ENCODE measurements at places on chromosomes 3 and 15. TPM values are rescaled to one million over a fixed set of nuclear protein-coding genes. Genes with fewer than 3 reads are reported as not detected.

DNA sequence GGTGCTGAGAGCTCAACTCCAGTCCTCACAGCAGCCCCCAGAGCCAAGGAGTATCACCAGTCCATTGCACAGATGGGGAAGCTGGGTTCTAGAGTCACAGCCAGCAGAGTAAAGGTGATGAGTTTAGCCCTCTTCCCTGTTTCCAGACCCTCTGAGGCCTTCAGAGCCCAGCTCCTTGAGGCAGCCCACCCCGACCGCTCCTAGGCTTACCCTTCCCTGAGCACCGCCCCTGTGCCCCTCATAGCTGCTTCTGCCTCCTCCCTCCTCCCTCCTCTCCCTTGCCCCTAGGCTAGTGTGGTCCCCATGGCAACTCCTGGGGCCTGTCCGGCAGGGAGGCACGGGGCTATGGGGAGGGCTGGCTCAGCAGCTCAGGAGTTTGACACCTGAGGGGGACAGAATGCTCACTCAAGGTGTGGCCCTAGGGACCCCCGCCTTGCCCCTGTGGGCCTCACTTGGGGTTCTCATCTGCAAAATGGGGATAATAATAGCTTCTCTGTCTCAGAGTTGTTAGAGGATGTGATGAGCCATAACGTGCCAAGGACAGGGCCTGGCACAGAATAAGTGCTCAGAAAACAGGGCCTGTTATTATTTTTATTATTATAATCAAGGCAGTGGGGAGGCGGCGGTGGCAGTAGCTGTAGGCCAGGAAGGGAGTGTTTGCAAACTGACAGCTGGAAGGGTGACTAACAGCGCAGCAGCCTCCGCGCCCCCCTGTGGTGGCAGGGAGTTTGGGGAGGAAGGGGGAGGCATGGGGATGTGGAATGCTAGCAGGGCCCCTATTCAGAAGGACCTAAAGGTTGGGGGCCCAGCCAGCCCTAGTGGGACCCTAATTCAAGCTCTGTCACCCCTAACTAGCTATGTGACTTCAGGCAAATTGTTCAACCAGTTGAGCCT, 11.5 kb downstream of the CSK start:
- DNase-seq, result no peak

DNA sequence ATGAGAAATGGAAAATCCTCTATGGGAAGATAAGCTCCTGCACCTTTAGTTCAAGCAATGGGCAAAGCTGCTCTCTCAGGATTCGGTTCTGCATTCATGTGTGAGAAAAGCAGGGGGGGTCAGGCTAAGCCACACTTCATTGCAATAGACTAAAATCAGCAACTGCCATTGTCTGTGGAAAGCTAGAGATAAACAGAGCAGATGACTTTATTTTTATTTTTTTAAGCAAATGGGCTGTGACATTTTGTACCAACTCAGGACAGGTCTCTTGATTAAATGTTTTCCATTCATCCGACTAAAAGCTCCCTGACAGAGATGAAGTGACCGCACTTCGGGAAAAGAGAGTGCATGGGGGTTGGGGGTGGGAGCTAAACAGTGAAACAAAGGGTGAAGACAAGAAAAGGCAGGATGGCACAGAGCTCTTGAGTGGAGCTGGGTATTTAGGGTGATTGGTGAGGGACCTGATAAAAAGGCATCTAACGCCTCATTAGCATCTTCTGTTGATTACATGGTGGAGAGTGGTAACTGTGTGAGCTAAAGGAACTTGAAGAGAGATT, 987.4 kb downstream of the TUSC7 start:
- DNase-seq, result no peak

DNA sequence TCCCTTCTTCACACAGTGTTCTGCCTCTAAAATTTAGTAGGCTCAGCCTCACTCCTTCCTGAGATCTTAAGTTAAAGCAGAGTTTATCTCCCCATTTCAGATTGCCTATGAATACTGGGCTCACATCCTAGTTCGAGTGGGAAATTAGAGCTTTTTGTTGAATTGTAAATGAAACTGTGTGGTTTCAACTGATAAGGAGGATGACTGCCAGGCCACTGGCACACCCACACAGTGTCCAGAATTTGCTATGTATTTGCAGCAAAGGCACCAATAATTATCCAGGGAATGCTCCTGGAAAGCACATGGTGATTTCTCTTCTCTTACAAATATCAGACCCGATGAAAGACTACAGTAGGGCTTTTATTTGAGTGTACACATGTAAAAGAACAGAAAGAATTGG, 308.1 kb upstream of the COL8A1 start:
- no peak for DNase-seq

DNA sequence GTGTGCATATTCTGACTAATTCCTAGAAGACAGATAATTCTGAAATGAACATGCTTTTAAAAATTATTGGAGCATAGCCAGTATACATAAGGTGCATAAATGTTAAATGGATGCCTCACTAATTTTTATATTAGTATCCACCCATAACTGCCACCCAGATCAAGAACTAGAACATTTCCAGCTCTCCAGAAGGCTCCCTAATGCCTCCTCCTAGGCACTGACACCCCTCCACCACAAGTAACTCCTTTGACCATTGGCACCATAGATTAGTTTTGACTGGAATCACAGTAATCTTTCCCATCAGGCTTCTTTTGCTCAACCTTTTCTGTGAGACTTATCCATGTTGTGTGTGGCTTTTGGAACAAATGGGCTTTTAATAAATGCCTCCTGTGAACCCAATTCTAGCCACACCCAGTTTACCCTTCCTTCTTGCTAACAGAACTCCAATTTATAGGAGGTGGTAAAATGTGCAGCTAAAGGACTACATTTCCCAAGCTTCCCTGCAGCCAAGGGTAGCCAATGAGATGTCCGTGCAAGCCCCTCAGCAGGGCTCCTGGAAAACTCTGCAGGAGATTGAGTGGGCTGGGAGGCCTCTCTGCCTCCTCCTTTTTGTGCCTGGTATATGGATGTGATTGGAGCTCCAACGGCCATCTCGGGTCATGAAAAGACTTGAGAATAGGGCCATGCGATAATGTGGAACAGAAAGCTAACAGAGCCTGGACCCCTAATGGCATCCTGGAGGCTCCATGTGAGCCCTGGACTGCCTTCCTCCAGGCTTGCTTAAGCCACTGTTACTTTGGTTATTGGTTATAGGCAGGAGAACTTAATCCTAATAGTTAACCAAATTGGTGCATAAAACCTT, 322.6 kb upstream of the TLE3 start:
- no peak for DNase-seq

DNA sequence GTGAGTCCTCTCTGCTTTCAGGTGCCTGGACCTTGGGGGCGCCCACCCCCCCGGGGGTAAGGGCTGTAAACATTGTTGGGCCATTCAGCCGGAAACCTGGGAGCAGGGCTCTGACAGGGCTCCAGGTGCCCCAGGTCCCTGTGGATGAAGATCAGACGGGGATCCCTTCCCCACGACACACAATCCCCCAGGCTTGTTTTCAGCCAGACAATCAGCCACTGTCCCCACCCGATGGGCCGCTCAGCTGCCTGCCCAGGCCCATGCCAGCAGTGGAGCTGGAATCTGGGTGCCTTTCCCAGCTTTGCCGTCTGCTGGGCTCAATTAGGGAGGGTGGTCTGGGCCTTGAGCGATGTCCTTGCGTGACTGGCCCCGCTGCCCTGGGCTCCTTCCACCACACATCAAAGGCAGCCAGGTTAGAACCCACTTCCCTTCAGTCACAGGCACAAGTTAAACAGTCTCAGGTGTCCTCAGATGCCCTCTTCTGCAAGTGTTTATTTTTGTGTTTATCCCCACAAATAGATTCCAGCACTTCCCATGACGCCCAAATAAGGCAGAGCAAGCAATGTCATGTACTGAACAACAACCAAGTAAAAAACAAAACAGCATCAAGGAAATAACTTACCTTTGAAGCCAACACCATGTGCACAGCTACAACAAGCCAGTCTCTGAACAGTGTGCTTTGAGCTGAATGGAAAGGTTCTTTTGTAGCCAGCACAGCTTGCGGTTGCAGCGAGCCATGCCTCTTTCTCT, 77.0 kb upstream of the ALDH1A3 start:
- no peak for DNase-seq

DNA sequence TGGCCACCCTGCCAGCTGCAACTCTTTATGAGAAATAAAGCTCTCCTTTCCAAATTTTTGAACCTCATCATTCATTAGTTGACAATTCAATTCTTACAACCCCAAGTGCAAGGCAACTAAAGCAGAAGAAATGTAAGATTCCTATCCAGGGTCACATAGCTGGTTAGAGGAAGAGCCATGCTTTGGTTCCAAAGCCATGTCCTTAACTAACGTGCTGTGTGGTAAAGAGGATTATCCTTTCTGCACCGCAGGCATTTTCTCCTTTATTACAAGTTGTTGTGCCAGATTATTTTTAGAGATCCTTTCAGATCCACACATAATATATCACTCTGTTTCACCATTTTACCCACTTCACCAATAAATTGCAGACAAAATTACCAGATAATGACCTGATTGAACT, 36.5 kb downstream of the TM4SF18 start:
- DNase-seq, result no peak

- no peak for DNase-seq
Measured at GRCh38 chr3:21705769-21706168, 45.2 kb downstream of the ZNF385D start.

DNA sequence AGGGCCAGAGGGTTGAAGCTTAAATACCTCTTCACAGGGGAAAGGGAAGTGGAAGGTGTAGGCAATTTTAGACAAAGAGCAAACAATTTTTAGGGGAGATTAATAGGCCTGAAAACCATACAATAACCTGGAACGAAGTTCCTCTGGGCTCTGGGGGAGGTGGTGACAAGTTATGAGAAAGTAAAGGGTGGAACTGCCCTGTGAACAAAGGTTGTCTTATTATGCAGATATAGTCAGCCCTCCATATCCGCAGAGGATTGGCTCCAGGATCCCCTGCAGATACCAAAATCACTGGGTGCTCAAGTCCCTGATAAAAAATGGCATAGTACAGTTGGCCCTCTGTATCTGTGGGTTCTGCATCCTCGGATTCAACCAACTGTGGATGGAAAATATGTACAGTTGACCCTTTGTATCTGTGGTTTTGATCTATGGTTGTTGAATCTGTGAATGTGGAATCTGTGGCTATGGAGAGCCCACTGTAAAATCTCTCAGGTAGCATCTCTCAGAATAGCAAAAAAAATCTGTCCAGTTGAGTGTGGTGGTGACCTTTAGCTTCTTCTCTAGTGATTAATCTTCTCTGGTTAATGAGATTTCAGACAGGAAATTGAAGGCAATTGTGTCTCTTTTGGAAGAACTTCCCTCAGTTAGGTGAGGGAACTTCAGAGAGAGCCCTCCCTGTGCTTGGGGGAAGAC, 40.2 kb downstream of the CLEC3B start:
- no peak for DNase-seq

GRCh38 chr15:89332446-89332845, 2.2 kb downstream of the POLG start:
- DNase-seq, result no peak

DNA sequence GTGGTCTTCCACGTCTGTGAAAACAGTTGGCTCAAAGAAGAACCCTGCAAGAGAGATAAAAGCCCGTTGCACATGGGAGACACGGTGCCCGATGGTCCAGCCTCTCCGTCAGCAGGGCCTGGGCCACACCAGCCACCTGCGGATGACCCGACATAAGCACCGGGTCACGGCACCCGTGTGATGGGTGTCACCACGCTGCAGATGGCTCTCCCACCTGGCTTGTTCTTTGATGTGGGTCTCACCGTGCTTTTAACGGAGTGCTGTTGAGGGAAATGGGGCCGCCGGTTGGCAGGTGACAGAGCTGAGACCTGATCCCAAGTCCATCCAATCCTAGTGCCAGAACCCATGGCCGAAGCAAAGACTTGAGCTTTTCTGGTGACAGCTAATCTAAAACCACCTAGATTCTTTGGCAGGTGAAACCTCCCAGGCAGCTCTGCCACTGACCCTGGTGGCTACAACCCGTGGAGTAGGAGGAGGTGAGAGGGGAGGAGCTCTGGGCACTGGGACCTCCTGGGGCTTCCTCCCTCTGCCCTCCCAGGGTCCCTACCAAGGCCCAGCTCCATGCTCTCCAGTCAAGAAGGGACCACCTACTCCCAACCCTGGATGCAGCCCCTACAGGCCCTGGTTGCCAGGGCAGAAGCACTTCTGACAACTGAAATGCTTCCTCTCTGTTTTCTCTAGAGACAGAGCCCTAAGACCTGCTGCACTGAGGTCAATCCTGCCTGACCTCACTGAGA, 23.4 kb upstream of the SLC41A3 start:
- DNase-seq, result no peak

DNA sequence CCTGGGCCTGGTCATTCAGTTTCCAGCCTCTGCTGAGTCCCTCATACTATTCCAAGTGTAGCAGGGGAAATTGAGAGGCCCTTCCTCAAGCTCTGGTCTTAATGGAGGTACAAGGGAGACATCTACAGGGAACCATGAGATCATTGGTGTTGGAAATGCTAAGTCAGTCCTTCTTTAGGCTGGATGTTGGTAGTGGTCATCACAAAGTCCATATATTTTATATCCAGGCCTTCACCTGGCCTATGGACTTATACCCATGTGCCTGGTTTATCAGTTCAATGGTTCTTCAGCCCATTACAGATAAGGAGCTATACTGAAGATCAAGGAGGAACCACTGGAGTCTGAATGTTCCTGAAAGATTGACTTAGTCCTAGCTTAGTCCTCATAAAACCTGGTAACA, 135.0 kb downstream of the STAG1 start:
- DNase-seq, result no peak

DNA sequence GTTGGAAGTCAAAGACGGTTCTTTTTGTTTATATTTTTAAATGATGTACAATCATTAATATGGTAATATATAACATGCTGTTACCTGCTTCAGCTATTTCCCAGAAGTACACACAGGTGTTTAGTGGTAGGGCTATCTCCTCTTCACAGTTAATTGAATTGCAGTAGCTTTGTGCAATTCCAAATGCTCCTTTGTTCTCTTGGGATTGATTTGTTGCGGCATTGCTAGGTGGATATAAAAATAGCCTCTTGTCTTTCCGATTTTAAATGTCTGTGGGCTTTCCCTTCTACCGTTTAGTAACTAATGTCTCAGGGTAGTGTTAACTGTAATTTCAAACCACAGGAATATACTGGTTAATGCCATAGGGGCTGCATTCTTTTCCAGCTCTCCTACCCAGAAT, 307.6 kb upstream of the SLITRK3 start:
- no peak for DNase-seq

GRCh38 chr15:90863987-90864386, 4.4 kb upstream of the FURIN start:
- no peak for DNase-seq

GRCh38 chr15:68252925-68253534, 23.5 kb upstream of the CLN6 start:
- no peak for DNase-seq

- no peak for DNase-seq
Measured at GRCh38 chr15:29067949-29068348, 182.2 kb downstream of the APBA2 start.

- no peak for DNase-seq
Measured at GRCh38 chr3:5677555-5677954, 490.0 kb downstream of the EDEM1 start.

- no peak for DNase-seq
Measured at GRCh38 chr3:99637368-99638111, 854 bp upstream of the COL8A1 start.

The TMEM40 gene
- 30.9 TPM for polyA plus RNA-seq

The GOLGA8S gene
- 0.92 TPM for polyA plus RNA-seq

The SERPINI2 gene
- polyA plus RNA-seq, result 0.20 TPM

The IL5RA gene
- not detected for polyA plus RNA-seq

The RBPMS2 gene
- 4.1 TPM for polyA plus RNA-seq

The PCOLCE2 gene
- polyA plus RNA-seq, result 1.2 TPM

The PPARG gene
- 2.8 TPM for polyA plus RNA-seq

The TLR9 gene
- polyA plus RNA-seq, result 0.44 TPM

The CCR4 gene
- polyA plus RNA-seq, result 0.04 TPM

The ADAMTS17 gene
- 4.0 TPM for polyA plus RNA-seq

The BNC1 gene
- polyA plus RNA-seq, result 1.8 TPM

The NOX5 gene
- polyA plus RNA-seq, result 0.24 TPM

The SCN5A gene
- 5.9 TPM for polyA plus RNA-seq

The CAPN3 gene
- 495 TPM for polyA plus RNA-seq

The ITGA11 gene
- polyA plus RNA-seq, result 3.7 TPM

Measured in forelimb muscle (tissue), 1 donor.